ENCODE measurements at places on chromosomes 12 and 14. TPM values are rescaled to one million over a fixed set of nuclear protein-coding genes. Genes with fewer than 3 reads are reported as not detected.
A peak's percentile ranks its signal among the peaks of the same experiment; 100 is the strongest.

DNA sequence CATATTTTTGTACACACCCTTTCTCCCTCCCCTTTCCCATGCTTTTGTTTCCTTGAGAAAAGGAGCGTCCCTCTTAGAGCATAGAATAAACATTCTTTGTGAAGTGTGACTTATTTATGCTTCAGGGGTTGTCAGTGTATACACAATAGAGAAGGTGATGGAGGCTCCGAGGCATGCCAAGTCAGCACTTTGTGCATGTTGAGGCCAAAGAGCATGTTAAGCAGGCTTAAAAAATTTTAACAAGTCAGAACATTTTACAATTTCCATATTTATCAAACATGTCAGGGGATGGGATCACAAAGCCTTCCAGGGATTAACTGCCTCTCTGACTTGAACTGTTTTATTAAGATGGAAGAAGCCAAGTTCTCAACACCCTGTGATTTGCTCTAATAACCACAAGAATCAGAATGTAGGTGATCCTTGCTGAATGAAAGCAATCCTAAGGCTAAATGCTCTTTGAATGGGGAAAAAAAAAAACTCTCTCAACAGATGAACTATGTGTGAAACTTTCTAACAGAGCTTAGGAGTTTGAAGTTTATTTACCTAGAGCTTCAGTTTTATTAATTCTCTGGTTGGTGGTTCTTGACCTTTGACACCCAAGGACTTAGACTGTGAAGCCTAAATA is 223.1 kb downstream of the RAD51B start:
- no peak for DNase-seq

DNA sequence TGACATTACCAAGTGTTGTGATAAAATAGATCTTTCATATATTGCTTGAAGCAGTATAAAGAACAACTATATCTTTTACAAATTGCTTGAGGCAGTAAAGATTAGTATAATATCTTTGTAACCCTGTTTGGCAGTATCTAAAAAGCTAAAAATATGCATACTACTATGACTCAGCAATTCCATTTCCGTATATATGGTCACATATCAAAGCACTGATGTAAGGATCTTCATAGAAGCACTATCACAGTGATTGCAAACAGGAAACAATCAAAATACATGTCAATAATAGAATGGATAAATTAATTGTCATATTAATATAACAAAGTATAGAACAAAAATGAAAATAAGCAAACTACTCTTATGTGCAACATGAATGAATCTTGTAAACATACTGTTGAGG is 158.4 kb upstream of the IGF1 start:
- no peak for DNase-seq

DNA sequence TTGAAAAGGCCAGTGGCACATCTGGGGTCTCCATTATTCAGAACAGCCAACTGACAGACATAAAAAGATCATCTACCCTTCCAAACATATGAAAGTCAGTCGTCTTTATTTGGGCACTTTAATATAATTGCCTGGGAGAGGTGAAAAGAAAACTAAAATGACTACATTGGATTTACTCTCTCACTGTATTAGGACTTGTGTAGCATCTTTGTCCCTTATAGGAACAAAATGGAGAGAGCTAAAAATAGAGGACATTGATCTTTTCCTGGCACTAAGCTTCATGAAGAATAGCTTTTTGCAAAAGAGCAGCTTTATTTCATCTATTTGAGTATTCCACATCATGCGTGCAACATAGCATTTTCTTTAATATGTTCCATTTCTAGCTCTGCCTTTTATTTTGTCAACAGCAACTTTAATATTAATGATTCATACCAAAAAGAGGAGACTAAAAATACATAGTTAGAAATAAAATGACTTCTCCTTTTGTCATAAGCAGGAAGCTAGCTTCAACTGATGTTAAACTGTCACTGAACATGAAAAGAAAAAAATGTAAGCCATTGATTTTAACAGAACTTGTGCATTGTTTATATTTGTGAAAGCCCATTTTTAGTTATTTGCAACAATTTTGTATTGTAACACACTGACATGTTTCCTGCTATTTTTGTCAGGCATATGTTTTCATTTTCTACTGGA is 254.6 kb downstream of the SEC23A start:
- DNase-seq: no peak

The TPH2 gene
- total RNA-seq: not detected

- peak; percentile 42 for DNase-seq
Observed at GRCh38 chr12:15151161-15152091, 69.8 kb downstream of the RERG start.

- no peak for DNase-seq
Observed at GRCh38 chr14:103522649-103523574, at the start of gene CKB. Gene CKB (minus strand): TSS chr14:103522830. CDS start chr14:103522493, 337 bp downstream.

DNA sequence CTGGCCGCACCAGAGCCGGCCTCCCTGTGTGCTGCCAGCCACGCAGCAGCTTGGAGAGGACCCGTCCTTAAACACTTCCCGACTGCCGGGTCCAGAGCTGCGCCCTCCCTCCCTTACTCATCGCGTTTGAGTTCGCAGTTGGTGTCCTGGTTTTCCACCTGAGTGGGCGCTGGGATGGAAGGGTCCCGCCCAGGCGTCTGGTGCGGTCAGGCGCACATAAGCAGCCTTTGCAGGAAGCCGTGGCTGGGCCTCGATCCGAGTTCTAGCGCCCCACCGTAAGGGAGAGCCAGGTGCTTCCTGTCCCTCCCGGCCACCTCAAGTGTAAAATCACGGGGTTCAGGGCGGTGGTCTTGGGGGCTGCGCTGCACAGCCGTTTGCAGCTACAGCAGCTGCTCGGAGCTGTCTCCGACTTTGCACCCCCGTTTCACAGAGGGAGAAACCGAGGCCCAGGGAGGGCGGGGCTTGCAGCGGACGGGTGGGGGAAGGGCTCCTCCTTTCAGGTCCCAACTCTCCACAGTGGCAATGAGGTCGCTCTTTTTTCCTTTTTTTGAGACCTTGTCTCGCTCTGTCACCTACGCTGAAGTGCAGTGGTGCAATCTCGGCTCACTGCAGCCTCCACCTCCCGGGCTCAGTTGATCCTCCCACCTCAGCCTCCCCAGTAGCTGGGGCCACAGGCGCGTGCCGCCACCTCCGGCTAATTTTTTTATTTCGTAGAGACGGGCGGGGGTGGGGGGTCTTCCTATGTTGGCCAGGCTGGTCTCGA is 51.3 kb downstream of the LRCOL1 start:
- DNase-seq: no peak

- DNase-seq: peak; percentile 92
Observed at GRCh38 chr12:6330192-6330591, 11.7 kb downstream of the TNFRSF1A start.

The PEBP1 gene
- 138 TPM for total RNA-seq

DNA sequence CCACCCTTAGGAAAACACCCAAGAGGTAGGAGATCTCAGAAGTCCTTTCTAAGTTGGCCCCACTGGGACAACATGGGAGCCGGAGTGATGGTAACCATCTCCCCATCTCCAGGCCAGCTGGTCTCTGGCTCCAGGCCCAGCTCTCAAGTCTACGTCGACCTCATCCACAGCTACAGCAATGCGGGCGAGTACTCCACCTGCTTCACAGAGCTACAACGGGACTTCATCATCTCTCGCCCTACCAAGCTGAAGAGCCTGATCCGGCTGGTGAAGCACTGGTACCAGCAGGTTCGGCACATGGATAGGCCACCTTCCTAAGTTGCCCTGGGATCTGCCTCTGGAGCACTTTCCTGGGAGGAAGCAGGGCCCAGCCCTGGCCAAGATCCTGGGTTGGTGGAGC is 11.0 kb upstream of the OAS2 start:
- DNase-seq: no peak

The NELL2 gene
- 207 TPM for total RNA-seq

Data from Karpas-422 (cell line).